ENCODE measurements at places on chromosomes 16 and 17. TPM values are rescaled to one million over a fixed set of nuclear protein-coding genes. Genes with fewer than 3 reads are reported as not detected.

Gene TEX14
- not detected for total RNA-seq

Gene CCL4
- not detected for total RNA-seq

Gene NGFR
- 1.6 TPM for total RNA-seq

Gene NEUROD2
- not detected for total RNA-seq

Gene ABCA5
- 2.5 TPM for total RNA-seq

Gene TBL3
- 55.0 TPM for total RNA-seq

Gene KRTAP16-1
- not detected for total RNA-seq

Gene UQCRC2
- 164 TPM for total RNA-seq

Gene CTRL
- 0.66 TPM for total RNA-seq

Gene CD300LB
- total RNA-seq: not detected

DNA sequence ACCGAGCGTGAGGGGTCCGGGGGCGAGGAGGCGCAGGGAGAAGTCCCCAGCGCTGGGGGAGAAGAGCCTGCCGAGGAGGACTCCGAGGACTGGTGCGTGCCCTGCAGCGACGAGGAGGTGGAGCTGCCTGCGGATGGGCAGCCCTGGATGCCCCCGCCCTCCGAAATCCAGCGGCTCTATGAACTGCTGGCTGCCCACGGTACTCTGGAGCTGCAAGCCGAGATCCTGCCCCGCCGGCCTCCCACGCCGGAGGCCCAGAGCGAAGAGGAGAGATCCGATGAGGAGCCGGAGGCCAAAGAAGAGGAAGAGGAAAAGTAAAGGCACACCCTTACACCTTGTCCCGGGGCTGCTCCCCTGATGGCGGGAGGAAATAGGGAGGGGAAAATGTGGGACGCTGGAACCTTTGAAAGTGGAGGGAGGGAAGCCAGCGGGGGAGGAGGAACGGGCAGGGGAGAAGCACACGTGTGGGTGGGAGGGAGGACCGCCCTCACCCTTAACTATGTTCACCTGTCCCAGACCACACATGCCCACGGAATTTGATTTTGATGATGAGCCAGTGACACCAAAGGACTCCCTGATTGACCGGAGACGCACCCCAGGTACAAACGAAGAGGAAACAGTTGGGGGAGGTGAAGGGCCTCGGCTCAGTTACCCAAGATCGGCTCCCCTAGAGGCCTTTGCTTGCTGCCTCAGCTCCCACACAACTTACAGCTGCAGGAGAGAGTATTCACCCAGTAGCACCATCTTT, 916 bp downstream of the PAGR1 start:
- H3K27me3 ChIP-seq: no peaks in the 10 kb centered on the region
- peak; percentile 85 for DNase-seq

- H3K27me3 ChIP-seq: peaks cover 37% of the 10 kb centered on the region
- no peaks in the 10 kb centered on the region for H3K36me3 ChIP-seq
- peak; percentile 50 for DNase-seq
- H3K4me3 ChIP-seq: no peak overlapping the region
- H3K4me1 ChIP-seq: no peaks in the 10 kb centered on the region
Measured at GRCh38 chr17:7024402-7024785, 1.5 kb downstream of the BCL6B start.

DNA sequence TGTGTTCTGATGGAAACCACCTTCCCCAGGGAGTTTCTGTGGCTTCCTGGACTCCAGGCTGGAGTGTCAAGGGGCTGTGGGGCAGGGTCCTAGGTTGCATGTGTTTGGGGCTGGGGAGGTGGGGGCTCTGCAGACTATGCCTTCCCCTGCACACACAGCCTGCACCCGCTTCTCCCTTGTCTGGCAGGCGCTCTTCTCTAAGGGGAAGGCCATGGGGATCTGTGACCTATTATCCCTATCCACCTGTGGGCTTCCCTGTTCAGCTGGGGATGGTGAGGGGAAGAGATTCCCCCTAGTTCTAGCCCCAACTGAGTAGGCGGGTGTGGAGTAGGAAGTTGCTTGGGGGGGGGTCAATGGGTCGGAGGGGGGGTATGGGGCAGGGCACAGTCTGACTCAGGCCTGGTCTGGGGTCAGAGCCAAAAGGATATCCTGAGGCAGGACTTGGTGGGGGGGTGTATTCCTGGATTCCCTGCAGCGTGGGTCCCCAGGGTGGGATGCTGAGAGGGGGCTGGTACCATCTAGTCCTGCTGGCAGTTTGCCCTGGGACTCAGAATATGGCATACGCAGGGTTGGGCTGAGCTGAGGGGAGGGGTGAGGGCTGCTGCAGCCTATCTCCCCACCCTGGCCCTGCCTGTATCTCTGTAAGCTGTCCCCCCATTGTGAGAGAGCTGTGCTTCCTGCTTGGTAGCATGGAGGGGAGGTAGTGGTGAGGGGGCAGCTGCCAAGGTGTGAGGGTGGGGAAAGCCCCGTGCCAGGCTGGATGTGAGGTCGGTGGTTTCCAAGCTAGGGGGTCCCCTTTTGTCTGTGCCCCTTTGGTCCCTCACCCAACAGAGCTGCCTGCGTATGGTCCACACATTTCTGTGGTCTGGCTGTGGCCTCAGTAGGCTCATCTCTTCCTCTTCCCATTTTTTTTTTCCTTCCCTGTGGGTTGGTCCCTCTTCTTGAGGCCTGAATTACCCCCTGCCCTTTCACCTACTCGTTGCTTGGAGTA, 14.7 kb downstream of the RARA start:
- H3K27me3 ChIP-seq: peaks cover 4% of the 10 kb centered on the region
- peaks cover 12% of the 10 kb centered on the region for H3K4me1 ChIP-seq
- DNase-seq: no peak
- peak overlapping the region; percentile 76 for H3K27ac ChIP-seq
- no peak overlapping the region for H3K4me3 ChIP-seq
- no peaks in the 10 kb centered on the region for H3K36me3 ChIP-seq

DNA sequence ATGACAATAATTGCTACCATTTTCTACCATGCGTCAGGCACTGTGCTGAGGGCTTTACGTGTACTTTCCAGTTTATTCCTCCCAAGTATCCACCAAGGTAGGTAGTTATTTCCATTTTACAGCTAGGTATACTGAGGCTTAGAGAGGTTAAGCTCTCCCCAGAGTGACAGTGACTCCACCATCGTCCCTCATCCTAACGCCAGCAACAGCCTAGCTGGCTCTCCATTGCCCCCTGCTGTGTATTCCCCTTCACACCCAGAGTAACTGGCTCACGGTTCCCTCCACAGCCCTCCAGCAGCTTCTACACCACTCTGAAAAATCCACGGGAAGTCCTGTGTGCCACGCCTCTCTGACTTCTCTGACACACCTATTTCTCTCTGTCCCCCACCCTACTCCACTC, 7.1 kb upstream of the ASGR1 start:
- DNase-seq: peak; percentile 62
- no peaks in the 10 kb centered on the region for H3K27me3 ChIP-seq
- no peak overlapping the region for H3K27ac ChIP-seq
- H3K4me1 ChIP-seq: peaks cover 2% of the 10 kb centered on the region
- no peaks in the 10 kb centered on the region for H3K36me3 ChIP-seq
- no peak overlapping the region for H3K4me3 ChIP-seq

- no peak overlapping the region for H3K27ac ChIP-seq
- H3K27me3 ChIP-seq: no peaks in the 10 kb centered on the region
- no peak for DNase-seq
Measured at GRCh38 chr16:72066747-72067146, 3.7 kb downstream of the HPR start.

DNA sequence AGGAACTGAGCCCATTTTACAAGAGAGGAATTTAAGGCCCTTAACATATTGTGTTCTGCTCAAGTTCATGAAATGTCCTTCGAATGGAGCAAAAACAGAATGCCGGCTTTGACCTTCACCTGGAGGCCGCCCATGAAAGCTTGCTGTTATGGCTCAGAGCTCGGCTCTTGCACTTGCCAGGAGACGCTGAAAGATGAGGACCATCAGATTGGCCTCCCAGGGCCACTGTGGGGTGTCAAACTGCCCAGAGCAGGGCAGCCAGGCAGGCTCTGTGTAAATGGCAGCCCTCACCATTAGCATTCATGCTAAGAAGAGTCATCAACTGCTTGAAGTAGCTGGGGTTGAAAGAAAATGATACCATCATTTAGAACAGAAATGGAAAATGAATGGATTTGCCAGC, 39.3 kb downstream of the IL21R start:
- peak; percentile 25 for DNase-seq
- H3K27me3 ChIP-seq: no peaks in the 10 kb centered on the region
- H3K4me3 ChIP-seq: no peak overlapping the region
- H3K4me1 ChIP-seq: no peaks in the 10 kb centered on the region
- no peaks in the 10 kb centered on the region for H3K36me3 ChIP-seq

GRCh38 chr16:84922351-84923120, 88.8 kb downstream of the ZDHHC7 start:
- no peak overlapping the region for H3K4me3 ChIP-seq
- no peaks in the 10 kb centered on the region for H3K36me3 ChIP-seq
- peak overlapping the region; percentile 90 for H3K27ac ChIP-seq
- no peaks in the 10 kb centered on the region for H3K27me3 ChIP-seq

- no peaks in the 10 kb centered on the region for H3K4me1 ChIP-seq
- no peak overlapping the region for H3K27ac ChIP-seq
- DNase-seq: no peak
- no peaks in the 10 kb centered on the region for H3K27me3 ChIP-seq
- H3K4me3 ChIP-seq: no peak overlapping the region
Measured at GRCh38 chr17:77204536-77204935, 63.8 kb downstream of the SEC14L1 start.

DNA sequence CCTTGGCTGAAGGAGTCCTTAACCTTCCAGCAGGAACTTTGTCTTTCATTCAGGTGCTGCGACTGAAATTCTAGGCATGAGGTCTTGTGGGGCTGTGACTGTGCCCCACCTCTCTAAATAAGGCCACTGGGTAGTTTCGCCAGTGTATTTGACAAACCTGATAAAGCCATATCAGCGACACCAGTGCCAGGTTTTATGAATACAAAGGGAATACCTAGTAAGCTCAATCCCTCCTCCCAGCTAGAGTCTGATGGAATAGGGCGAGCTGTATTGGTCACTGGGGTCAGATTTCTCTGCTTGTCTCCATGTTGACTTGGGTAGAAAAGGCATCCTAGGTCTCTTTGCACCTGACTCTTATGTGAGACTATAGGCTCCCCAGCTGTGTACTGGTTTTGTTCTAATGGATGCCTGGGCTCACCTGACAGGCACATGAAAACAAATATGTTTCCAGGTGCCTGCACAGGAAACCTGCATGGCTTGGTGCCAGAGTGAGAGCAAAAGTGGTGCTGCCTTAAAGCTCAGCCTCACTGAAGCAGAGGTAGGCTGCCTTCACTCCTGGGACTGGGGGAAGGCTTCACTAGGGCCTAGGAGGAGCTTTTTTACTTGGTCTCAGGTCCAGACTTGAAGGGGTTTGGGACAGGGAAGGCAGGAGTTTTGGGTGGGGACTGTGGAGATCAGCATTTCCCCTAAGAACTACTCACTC, 8.3 kb downstream of the SLC7A6 start:
- peaks cover 51% of the 10 kb centered on the region for H3K36me3 ChIP-seq
- H3K4me3 ChIP-seq: no peak overlapping the region
- H3K27ac ChIP-seq: no peak overlapping the region
- peaks cover 18% of the 10 kb centered on the region for H3K4me1 ChIP-seq

- no peak overlapping the region for H3K4me3 ChIP-seq
- no peaks in the 10 kb centered on the region for H3K4me1 ChIP-seq
- H3K36me3 ChIP-seq: peaks cover 35% of the 10 kb centered on the region
Measured at GRCh38 chr17:19317359-19318095, 45.0 kb downstream of the B9D1 start.

DNA sequence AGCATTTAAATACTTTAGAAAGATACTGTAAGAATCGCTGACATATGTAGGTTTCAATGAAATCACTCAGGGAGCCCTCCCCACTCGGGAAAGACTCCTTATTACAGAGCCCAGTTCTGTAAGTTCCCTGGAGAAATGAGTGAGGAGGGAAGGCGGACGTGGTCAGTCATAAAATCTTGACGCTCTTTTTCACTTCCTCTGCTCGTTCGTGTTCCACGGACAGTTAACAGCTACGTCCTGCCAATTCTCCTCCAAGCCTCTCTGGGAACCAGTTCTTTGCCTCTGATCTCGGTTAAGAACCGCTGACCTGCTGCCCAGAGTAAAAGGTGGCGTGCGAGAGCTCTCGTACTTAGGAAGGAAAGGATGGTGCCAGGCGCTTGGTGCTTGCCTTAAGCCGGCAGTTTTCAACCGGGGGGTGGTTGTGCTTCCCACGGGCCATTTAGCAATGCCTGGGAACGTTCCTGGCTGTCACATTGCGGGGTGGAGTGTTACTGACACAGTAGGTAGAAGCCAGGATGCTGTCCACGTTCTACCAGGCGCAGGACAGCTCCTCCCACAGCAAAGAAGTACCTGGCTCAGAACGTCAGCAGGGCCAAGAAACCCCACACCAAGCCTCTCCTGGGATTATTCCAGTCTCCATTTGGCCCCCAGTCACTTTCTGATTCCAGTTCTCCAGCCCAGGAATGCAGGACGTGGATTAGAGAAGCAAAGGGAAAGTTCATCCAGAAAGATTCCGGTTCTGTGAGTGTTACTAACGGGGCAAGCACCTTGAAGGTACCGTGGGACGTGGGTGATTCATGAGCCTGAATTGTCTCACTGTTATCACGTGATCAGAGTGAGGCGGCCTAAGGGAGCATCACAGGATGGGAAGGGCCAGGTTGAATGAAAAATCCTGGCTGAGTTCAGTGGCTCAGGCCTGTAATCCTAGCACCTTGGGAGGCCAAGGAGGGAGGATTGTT, 87.7 kb downstream of the MRM3 start:
- H3K27ac ChIP-seq: no peak overlapping the region
- peaks cover 72% of the 10 kb centered on the region for H3K36me3 ChIP-seq
- no peaks in the 10 kb centered on the region for H3K27me3 ChIP-seq
- peak; percentile 67 for DNase-seq
- no peaks in the 10 kb centered on the region for H3K4me1 ChIP-seq
- no peak overlapping the region for H3K4me3 ChIP-seq

GRCh38 chr17:2730764-2731353, 18.6 kb downstream of the CCDC92B start:
- H3K4me1 ChIP-seq: no peaks in the 10 kb centered on the region
- H3K27me3 ChIP-seq: no peaks in the 10 kb centered on the region
- H3K4me3 ChIP-seq: no peak overlapping the region
- no peak overlapping the region for H3K27ac ChIP-seq
- DNase-seq: no peak
- no peaks in the 10 kb centered on the region for H3K36me3 ChIP-seq

DNA sequence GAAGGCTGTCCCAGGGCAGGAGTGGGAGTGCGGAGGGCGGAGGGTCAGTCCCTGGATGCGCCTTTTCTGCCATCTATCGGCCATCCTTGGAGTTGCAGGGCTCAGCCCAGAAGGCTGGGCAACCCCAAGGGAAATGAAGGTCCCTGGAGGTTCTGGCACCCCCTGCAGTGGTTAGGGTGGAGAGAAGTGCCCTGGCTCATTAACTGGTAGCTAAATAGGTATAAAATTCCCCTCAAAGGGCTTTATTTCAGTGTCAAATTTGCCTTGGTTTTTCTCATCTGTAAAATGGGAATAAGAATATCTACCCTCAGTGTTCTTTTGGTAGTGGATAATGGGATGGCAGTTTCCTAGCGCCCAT, 22.4 kb downstream of the C17orf75 start:
- DNase-seq: peak; percentile 98
- H3K4me3 ChIP-seq: no peak overlapping the region
- H3K27me3 ChIP-seq: no peaks in the 10 kb centered on the region
- H3K4me1 ChIP-seq: no peaks in the 10 kb centered on the region

DNA sequence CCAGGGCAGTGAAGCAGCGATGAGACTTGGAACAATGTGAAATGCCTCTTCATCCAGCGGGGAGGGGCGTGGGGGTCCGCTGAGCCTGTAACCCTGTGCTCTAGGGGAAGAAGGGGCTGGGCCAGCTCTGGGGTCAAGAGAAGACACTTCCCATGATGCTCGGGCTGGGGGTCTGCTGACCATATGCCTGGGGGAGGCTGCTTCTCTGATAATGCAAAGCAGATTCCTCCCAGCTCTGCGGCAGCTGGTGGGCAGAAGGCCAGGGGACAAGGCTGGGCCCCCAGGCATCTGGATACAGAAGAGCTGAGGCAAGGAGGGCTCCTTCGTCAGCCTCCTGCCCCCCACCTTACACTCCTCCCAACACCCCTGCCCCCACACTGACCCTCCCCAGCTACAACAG, 24.7 kb downstream of the NGFR start:
- H3K4me3 ChIP-seq: no peak overlapping the region
- no peak for DNase-seq
- no peak overlapping the region for H3K27ac ChIP-seq
- H3K36me3 ChIP-seq: no peaks in the 10 kb centered on the region
